ENCODE measurements at places on chromosomes 5 and 9. TPM values are rescaled to one million over a fixed set of nuclear protein-coding genes. Genes with fewer than 3 reads are reported as not detected.

Gene AK8
- polyA plus RNA-seq: 6.2 TPM

Gene SLC25A2
- polyA plus RNA-seq: not detected

Gene BTNL8
- polyA plus RNA-seq: 1.2 TPM

Gene WWC1
- 74.4 TPM for polyA plus RNA-seq

Gene CDX1
- polyA plus RNA-seq: 0.39 TPM

Gene PTGES
- polyA plus RNA-seq: 8.1 TPM

Gene ARL14EPL
- not detected for polyA plus RNA-seq

Gene HACD4
- 1.3 TPM for polyA plus RNA-seq

- no peak for DNase-seq
These were observed 313.0 kb downstream of the GADD45G start for GRCh38 chr9:89917861-89918260.

GRCh38 chr5:102826629-102827028 lies 71.5 kb downstream of the PAM start:
- DNase-seq: no peak

GRCh38 chr5:40937075-40937474 lies 27.8 kb downstream of the C7 start:
- DNase-seq: no peak

- DNase-seq: no peak
These were observed 36.2 kb upstream of the TTC1 start for GRCh38 chr5:159972538-159973362.

DNA sequence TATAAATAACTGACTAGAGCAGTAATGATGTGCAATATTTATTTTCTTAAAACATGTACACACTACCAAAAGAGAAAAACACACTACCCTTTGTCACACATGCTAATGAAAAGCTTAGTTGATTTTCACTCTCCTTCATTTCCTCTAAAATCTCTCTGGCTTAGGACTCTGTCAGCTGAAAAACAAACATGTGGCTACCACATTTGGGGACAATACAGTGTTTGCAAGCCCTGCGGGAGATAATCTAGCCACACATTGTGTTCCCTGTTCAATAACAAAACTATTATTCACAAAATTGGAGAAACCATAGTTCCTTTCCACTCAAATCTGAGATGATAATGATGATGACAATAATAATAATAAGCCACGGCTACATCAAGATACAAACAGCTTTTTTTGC lies 3.5 kb upstream of the LOX start:
- DNase-seq: no peak

GRCh38 chr9:91130796-91131318 lies 230.9 kb downstream of the AUH start:
- DNase-seq: no peak

DNA sequence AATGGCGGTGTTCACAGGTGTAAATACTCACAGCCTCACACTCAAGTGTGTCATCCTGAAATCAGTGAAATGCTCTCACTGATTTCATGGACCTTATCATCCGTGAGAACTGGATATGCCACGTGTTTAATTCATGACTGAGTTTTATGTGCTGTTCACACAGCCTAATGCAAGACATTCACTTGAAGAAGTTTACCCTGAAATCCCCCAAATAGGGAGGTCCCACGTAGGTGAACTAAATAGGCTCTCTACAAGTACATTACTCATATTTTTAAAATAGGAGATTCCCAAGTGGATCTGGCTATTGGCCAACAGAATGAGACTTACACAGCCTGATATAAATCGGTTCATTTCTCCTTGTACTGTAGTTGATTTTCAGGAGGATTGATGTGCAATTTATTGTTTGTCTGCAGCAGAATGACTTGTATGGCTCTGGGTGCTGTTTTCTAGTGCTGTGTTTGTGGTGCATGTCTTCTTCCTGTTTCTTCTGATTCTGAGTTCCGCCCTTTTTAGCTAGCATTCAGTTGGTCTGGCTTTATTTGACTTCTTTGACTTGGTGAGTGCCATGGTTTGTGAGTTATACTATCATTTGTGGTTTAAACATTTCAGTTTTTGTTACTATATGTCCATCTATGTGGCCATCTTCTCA lies 25.1 kb downstream of the TRIO start:
- no peak for DNase-seq

DNA sequence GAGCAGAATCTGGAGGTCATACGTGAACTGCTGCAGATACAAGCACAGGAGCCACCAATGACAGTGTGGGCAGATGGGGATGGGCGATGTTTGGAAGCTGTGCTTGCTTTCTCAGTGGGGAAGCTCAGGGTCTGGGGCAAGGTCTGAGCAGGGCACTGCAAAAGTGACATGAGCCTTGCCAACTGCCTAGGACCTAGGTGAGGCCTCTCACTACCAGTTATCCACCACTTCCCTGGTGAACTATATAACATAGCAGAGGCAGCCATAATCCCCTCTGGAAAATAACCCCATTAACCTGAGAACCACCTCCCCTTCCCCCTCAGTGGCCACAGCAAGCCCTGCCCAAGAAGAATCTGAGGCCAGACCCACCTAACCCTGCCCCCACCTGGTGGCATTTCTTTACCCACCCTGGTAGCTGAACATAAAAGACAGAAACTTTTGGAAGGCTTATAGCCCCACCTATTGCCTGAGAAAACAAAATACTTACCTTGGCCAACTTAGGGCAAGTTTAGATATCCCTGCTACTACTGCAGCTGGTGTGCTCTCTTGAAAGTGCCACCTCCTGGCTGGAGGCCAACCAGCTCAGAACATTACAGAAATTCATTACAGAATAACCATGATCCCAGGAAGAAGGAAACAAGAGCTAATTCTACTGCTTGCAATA lies 18.8 kb upstream of the SPEF2 start:
- no peak for DNase-seq

DNA sequence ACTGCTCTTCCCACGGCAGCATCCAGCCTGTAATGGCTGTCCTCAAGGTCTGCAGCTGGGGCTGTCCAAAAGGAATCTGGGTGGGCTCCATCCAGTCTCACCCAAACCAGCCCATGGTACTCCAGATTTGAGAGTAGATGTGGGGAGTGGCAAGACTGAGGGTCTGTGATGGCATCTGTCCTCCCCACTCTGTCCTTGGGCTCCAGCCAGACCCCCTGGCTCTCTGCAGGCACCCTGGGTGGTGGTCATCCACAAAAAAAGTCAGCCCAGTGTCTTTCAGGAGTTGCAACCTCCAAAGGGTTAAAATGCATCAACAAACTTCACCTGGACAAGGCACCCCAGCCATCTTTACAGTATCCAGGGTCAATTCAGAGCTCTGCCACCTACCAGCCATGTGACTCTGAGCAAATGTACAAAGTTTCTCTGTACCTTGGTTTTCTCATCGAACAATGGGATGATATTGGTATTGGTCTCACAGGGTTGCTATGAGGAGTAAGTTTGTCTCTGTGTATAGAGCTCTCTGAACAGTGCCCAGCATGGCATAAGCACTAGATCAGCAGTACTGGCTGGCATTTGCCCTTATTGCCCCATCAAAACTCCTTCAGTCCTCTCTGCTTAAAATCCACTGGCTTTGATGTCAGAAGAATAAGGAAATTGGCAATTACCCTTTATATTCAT lies 7.3 kb upstream of the S1PR3 start:
- no peak for DNase-seq

DNA sequence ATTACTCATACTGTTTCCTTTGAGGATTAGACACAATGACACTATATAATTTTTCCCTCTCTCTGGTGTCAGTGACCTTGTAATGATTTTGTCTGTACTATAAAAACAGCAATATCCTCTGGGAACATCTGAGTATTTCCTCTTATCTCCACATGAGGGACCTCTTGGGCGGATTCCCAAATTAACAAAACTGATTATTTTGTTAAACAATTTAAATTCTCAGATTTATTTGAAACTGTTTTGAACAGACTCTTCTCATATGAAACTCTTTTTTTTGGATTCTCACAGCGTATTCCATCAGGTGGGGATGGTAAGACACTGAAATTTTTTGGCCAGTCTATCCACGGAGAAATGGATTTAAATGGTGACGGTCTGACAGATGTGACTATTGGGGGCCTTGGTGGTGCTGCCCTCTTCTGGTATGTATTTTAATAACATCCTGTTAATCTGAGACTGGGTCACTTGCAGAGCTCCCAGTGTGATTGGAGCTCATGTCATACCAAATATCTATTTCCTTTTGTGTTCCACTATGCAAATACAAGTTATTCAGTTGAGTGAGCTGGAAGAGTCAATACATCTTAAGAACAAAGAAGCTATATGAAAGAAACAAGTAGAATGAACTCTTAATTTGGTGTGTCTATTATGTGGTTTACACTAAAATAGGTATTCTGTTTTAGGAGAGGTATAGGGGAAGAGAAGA lies 73.8 kb upstream of the ITGA2 start:
- peak; percentile 79 for DNase-seq

GRCh38 chr5:158722940-158723339 lies 376.8 kb downstream of the EBF1 start:
- no peak for DNase-seq

GRCh38 chr5:134139891-134140469 lies 25.5 kb downstream of the TCF7 start:
- DNase-seq: no peak

GRCh38 chr9:75181750-75182149 lies 93.4 kb downstream of the OSTF1 start:
- no peak for DNase-seq

DNA sequence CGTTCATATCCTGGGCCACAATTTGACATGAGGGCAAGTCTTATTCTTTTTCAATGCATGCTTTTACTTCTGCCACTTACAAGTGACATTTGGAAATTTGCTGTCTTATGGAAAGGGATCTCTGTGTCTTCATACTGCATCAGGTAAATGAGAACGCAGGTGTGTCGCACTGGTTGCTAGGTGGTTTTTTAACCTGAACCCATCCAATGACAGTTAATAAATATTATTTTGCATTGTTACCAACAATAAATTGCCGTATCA lies 1.1 kb downstream of the ADAMTS16 start:
- no peak for DNase-seq

DNA sequence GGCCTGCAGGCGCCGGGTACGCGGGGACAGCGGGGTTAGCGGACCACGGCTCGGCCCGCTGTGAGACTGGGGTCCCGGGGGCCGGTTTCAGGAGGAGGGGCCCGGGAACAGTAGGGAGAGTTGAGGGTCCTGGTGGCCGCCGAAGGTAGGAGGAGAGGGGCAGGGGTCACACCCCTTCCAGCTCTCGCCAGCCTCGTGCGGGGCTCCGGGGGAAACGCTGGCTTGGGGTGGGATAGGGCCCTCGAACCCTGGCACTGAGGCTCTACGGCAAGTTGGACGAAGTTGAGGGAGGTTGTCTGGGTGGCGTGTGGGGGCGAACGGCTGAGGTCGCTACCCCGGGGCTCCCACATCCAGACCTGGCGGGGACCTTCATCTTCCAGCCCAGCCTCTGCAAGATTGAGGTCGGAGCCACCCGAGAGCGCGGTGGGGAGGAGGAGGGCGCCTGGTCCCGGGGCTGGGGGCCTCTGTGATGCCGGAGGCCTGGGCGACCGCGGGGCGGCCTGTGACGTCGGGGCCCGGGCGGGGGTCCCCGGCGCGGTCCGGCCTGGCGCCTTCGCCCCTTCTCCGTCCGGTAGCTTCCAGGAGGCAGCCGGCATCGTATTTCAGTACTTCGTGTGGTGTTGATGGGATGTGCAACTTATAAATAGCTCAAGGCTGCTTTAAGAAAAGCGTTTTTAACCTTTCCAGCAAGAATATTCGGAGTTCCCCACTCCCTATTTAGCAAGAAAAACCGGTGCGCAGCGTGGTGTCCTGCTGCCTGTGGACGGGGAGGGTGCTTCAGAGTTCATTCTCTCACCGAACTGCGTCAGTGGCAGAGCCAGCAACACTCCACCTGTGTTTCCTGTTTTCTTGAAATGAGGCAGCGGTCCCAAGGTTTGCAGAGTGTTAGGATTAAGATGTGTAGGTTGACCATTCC lies 902 bp downstream of the HABP4 start:
- peak; percentile 69 for DNase-seq

- DNase-seq: no peak
These were observed 16.7 kb upstream of the IQGAP2 start for GRCh38 chr5:76386360-76386759.

GRCh38 chr5:98309785-98310598 lies 463.5 kb upstream of the RGMB start:
- no peak for DNase-seq

- DNase-seq: no peak
These were observed 120.3 kb upstream of the LHFPL2 start for GRCh38 chr5:78768781-78769380.

- no peak for DNase-seq
These were observed 602.6 kb downstream of the MTRR start for GRCh38 chr5:8471581-8471980.

- DNase-seq: no peak
These were observed 128.0 kb downstream of the RFX3 start for GRCh38 chr9:3397766-3398165.

GRCh38 chr5:103617090-103617489 lies 54.5 kb upstream of the NUDT12 start:
- DNase-seq: no peak

GRCh38 chr5:158198636-158199035 lies 339.7 kb upstream of the CLINT1 start:
- DNase-seq: no peak

DNA sequence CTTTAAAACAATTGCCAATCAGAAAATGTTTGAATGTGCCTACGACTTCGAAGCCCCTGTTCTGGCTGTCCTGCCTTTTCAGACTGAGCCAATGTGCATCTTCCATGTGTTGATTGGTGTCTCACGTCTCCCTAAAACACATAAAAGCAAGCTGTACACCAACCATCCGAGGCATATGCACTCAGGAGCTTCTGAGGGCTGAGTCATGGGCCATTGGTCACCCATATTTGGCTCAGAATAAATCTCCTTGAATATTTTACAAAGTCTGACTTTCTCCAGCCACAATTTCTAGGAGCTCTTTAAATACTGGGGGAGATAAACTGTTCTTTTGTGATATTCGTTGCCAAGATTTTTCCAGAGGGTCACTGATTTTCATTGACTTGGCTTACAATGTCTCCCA lies 53.9 kb downstream of the C9orf57 start:
- no peak for DNase-seq

DNA sequence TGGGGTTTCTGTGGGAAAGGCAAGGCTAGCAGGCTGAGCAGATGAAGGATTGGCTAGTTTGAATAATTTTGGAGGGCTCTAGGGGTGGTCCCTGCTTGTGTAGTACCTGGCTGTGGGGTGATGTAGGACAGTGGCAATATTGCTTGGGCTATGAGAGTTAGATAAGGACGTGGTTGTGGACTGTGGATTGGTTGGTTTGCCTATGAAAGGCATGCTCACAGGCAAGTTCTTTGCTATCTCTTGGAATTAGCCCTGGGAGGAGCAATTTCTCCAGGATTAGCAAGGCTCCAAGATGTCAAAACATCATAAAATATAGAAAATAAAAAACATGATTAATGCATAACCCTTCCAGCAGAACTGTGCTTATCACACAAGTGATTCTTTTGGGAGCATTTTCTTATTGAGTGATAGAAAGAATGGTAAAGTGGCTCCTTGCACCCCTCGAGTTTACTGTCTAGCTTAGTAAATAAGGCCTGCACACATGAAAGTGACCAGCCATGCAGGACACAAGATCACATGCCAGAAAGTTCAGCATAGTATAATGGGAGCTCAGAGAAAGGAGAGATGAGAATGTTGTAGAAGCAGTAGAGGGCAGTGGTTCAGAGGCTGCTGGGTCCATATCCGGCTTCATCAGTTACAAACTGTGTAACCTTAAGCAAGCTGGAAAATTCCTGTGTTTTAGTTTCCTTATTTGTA lies 13.8 kb downstream of the AOPEP start:
- DNase-seq: peak; percentile 29

All from kidney (tissue), 22 donors.